ENCODE measurements at places on chromosomes 3 and 15. TPM values are rescaled to one million over a fixed set of nuclear protein-coding genes. Genes with fewer than 3 reads are reported as not detected.

- DNase-seq = no peak
Observed at GRCh38 chr3:192545333-192545732, 182.0 kb downstream of the FGF12 start.

- DNase-seq = peak; percentile 27
Observed at GRCh38 chr3:63067999-63068645, 192.9 kb upstream of the CADPS start.

DNA sequence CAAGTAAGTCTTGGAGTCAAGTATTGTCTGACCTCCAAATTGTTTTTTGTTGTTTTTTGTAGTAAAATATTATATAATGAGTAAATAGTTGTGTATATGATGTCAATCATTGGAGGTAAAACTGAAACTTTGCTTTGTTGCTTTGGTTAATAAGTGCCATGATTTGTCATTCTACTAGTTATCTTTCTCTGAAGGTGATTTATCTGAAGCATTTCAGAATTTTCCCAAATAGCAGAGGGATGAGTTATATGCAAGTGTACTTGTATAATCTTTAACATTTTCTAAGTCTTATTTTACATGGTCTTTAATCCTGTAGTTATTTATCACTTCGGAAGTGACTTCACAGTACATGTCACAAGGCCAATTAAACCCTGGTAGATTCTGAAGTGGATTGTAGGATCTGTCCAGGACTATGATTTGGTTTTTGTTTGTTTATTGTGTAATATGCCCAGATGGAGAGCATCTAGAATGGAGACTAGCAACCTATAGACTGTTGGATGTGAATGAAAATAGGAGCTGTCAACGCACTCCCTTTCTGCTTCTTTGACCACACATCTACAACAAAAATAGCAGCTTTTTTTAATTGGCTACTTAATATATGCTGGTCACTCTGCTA lies 93.1 kb upstream of the SAMMSON start:
- DNase-seq = peak; percentile 17

GRCh38 chr3:128175768-128176167 lies 22.5 kb downstream of the EEFSEC start:
- no peak for DNase-seq

DNA sequence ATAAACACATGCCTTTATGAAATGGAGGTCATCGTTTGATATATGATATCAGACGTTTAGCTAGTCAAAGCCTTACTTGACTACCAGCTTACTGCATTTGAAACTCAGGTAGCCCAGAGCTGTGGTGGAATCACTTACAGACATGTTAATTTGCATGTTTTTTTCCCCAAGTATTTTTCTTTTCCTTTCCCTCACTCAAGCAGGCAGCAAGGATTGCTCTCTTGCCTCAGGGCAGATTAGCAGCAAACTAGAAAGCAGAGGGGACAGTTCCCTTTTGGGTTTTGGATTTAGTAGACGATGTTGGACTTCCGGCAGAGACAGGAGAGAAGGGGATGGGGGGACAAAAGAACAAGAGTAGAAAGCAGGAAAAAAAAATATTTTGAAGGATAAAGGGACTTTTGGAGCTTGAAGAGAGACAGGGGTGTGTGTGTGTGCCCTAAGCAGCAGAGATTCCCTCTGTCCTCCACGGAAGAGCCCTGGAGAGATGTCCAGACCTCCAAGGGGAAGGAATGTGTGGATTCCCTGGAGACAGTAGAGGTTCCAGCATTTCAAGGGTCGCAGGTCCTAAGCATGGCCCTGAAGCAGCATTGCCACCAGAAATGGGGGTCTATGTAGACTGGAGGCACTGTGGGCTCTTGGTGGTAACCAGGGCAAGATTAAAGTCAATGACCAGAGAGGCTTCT lies 86.8 kb upstream of the CADPS start:
- DNase-seq = no peak

The FEZF2 gene
- not detected for total RNA-seq

DNA sequence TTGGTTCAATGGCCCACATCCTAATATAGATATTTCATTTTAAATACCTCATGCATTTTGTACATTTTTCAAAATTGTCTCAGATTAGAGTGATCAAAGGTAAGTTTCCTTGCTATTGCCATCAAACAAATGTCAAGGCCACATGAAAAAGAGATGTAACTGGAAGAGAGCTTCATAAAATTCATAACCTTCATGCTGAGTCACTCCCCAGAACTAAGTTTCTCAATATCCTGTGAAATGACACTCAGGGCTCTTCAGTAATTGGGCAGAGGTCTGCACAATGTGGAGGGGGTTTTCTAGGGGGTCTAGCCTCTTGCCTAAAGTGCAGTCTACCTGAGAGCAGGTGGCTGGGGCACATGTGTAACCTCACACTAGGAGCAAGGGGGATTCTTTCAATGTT lies 152.2 kb upstream of the SLC2A2 start:
- DNase-seq = no peak

DNA sequence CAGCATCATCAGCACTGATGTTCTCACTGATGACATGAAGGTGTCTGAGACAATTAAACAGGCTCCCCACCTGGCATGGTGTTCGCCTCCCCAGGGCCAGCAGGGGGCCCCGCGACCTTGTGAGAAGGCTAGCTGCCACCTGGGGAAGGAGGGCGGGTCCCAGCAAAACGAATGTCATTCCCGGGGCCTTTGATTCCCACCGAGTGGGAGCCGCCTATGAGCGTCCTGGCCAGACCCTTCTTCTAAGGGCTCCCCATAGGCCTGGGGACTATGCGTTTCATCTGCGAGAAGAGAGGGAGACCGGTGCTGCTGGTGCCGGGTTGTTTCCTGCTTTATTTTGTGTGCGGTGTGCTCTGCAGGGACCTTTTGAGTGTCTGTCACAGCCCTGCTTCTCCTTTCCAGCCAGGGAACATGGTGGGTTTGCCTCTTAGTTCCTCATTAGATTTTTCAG lies 20.5 kb upstream of the MINDY4B start:
- DNase-seq = peak; percentile 29

- no peak for DNase-seq
Observed at GRCh38 chr3:13370609-13371008, 49.5 kb downstream of the NUP210 start.

The GOLGA8G gene
- not detected for total RNA-seq

GRCh38 chr3:172236771-172237742 lies 197.7 kb downstream of the FNDC3B start:
- no peak for DNase-seq

The ARL14 gene
- 0.43 TPM for total RNA-seq

DNA sequence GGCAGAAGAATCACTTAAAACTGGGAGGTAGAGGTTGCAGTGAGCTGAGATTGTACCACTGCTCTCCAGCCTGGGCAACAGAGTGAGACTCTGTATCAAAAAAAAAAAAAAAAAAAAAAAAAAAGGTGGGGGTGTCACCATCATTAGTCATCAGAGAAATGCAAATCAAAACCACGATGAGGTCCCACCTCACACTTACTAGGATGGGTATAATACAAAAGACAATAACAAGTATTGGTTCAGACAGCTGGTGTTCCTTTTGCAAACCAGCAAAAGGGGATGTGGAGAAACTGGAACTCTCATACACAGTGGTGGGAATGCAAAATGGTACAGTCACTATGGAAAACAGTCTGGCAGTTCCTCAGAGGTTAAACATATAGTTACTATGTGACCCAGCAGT lies 78.7 kb upstream of the TSC22D2 start:
- no peak for DNase-seq

The GLDN gene
- 0.57 TPM for total RNA-seq

DNA sequence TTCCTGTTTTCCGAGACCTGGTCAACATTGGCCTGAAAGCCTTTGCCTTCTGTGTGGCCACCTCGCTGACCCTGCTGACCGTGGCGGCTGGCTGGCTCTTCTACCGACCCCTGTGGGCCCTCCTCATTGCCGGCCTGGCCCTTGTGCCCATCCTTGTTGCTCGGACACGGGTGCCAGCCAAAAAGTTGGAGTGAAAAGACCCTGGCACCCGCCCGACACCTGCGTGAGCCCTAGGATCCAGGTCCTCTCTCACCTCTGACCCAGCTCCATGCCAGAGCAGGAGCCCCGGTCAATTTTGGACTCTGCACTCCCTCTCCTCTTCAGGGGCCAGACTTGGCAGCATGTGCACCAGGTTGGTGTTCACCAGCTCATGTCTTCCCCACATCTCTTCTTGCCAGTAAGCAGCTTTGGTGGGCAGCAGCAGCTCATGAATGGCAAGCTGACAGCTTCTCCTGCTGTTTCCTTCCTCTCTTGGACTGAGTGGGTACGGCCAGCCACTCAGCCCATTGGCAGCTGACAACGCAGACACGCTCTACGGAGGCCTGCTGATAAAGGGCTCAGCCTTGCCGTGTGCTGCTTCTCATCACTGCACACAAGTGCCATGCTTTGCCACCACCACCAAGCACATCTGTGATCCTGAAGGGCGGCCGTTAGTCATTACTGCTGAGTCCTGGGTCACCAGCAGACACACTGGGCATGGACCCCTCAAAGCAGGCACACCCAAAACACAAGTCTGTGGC lies 16.9 kb downstream of the TMEM43 start:
- no peak for DNase-seq

The ATP6V1A gene
- total RNA-seq = 111 TPM

The RAD54L2 gene
- total RNA-seq = 10.8 TPM

- DNase-seq = no peak
Observed at GRCh38 chr3:128091586-128091985, 32.0 kb downstream of the RUVBL1 start.

The DLG1 gene
- total RNA-seq = 144 TPM

DNA sequence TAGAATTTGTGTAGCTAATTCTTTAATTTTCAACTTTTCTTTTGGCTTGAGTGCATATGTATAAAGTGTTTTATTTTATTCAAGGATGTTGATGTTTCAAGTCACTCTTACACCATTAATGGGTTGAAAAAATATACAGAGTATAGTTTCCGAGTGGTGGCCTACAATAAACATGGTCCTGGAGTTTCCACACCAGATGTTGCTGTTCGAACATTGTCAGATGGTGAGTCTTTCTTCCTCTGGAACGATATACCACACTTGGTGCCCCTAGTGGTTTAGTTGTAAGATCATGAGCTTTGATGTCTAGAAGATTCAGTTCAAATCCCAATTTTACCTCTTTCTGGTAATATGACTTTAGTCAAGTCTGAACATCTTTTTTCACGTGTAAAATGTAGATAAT lies 119.3 kb downstream of the HCN4 start:
- DNase-seq = no peak

The SIDT1 gene
- 0.02 TPM for total RNA-seq

DNA sequence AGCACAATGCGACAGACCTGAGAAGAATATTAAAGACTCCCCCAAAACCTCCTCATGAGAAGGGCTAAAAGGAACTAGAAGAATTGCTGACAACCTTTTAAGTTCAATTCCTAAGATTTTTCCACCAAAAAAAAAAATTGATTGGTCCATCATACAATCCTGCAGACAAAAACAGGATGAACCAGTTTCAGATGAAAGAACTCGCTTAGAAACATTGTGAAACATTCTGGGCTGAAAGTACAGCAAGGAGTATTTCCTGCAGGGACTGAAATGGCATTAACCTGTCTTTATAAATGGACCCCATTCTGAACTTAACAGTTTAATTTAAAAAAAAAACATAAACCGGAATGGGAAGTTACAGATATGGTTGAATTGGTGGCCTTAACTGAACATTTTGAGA lies 96.0 kb upstream of the FAM174B start:
- no peak for DNase-seq
